ENCODE measurements at places on chromosomes 11 and 22.

DNA sequence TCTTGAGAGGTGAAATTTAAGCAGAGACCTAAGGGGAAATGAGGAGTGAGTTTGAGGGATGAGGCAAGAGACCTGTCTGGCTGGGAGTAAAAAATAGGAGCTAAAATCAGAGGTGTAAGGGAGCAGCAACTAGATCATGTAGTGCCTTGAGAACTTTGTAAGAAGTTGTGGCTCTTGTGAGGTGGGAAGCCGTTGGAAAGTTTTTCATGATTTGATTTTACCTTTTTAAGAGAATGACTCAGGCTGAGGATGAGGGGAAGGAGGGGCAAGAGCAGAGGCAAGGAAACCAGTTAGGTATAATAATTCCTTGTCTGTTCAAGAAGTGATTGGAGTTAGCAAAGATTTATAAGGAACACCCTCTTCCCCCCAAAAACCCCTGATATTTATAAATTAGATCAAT lies 25.8 kb downstream of the QSER1 start:
- H3K4me1 ChIP-seq: peaks cover 17% of the 10 kb centered on the region
- H3K36me3 ChIP-seq: no peaks in the 10 kb centered on the region
- no peaks in the 10 kb centered on the region for H3K27me3 ChIP-seq
- DNase-seq: no peak
- H3K27ac ChIP-seq: peak overlapping the region; percentile 3
- H3K4me3 ChIP-seq: no peak overlapping the region

DNA sequence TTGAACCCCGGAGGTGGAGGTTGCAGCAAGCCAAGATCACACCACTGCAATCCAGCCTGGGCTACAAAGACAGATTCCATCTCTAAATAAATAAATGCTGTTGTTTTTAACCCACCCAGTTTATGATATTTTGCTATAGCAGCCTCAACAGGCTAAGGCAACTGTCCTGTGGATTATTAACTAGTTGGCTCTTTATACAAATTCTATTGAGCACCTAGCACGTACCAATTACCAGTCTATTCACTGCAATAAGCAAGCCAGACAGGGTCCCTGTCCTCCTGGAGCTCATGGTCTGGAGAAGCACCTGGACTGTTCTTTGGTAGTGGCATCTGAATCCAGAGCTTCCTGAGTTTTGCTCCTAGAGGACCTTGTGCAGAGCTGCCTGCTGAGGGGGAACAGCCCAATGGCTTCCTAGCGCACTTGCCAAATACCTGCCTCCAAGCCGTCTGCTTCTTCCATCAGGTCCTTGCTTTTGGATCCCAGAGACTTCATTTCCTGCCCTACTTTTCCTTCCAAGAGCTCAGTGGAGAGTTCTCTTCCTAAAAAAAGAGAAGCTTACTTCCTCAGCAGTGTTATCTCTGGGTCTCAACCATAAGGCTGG lies 49.9 kb upstream of the MICAL2 start:
- no peak overlapping the region for H3K27ac ChIP-seq
- peaks cover 7% of the 10 kb centered on the region for H3K27me3 ChIP-seq
- H3K4me1 ChIP-seq: no peaks in the 10 kb centered on the region
- H3K36me3 ChIP-seq: no peaks in the 10 kb centered on the region

DNA sequence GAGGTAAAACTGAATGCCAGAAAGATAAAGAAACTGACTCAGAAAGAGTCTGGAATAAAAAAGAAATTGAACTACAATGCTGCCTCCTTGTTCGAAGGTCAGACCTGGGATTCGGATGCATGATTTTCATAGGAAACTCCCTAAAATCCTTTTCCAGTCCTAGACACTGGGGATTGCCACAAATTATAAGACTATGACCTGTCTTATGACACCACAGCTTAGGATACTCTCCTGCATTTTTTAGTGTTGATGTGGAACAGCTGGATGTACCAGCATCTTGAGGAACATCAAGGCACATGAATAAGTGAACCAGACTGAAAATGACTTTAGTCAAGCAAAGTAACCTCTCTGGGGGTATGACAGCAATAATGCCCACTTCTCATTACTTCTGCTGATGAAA lies 9.0 kb downstream of the KIRREL3 start:
- no peak for DNase-seq
- H3K27ac ChIP-seq: no peak overlapping the region
- no peaks in the 10 kb centered on the region for H3K36me3 ChIP-seq
- peaks cover 4% of the 10 kb centered on the region for H3K4me1 ChIP-seq
- no peak overlapping the region for H3K4me3 ChIP-seq

DNA sequence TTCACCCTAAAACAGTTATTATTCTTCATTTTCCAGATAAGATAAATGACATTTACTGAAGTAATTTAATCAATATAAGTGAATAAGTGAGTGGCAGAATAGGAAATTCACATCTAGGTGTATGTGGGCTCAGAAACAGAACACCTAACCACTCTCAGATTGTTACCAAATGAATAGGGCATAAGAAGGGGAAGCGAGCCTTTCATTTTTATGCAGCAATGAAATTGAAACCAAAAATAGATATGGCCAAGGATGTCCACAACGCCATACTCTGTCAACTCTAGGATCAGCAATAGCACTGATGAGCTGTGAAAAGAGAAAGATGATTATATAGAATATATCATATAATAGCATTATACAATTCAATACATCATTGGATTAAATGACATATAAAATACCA lies 398.1 kb upstream of the API5 start:
- DNase-seq: no peak
- H3K27ac ChIP-seq: no peak overlapping the region
- no peaks in the 10 kb centered on the region for H3K27me3 ChIP-seq

GRCh38 chr22:49712195-49712791 lies 115.4 kb downstream of the BRD1 start:
- no peak for DNase-seq
- no peak overlapping the region for H3K27ac ChIP-seq
- no peaks in the 10 kb centered on the region for H3K36me3 ChIP-seq
- H3K4me3 ChIP-seq: no peak overlapping the region

- H3K36me3 ChIP-seq: no peaks in the 10 kb centered on the region
- H3K4me1 ChIP-seq: no peaks in the 10 kb centered on the region
- H3K27me3 ChIP-seq: no peaks in the 10 kb centered on the region
- DNase-seq: no peak
- H3K27ac ChIP-seq: no peak overlapping the region
These were observed 108.4 kb downstream of the BLID start for GRCh38 chr11:122007601-122008071.

DNA sequence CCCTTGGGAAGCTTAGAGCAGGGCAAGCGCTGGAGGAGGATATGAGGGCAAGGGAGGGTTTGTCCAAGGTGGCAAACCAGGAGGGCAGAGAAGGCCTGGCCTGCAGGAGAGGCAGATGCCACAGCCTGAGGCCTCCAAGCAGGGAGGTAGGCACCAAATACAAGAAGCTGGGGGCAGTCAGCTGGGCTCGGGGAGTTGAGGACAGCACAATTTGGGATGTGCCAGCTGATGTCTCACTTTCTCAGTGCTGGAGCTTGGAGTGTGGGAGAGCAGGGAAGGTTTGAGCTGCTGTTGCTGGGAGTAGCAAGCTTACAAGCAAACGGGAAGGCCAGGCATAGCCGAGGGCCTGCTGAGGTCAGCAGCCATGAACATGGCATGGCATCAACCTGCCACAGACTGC lies 4.0 kb downstream of the ZDHHC24 start:
- peak overlapping the region; percentile 65 for H3K4me3 ChIP-seq
- H3K4me1 ChIP-seq: peaks cover 44% of the 10 kb centered on the region
- H3K27me3 ChIP-seq: no peaks in the 10 kb centered on the region
- no peak for DNase-seq

DNA sequence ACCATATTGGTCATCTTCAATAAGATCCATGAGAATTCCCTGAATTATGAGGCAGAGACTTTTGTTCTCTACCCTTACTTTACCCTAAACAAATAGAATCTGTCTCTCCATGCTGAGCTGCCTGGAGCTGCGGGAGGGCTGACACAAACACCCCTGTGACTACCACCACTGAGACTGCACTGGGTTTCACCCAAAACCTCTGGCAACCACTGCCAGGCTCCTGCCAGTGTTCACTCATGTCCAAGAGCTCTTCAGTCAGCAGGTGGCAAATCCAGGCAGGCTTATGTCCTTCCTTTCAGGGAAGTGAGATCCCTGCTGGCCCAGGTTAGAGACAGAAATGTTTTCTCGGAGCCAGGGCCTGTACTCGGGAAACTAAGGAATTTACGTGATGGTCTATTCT lies 1105.3 kb downstream of the LRRC4C start:
- no peak for DNase-seq
- H3K4me3 ChIP-seq: no peak overlapping the region
- no peaks in the 10 kb centered on the region for H3K4me1 ChIP-seq

GRCh38 chr11:6925636-6926207 lies 504 bp upstream of the ZNF215 start:
- peaks cover 40% of the 10 kb centered on the region for H3K27me3 ChIP-seq
- no peaks in the 10 kb centered on the region for H3K36me3 ChIP-seq
- H3K27ac ChIP-seq: no peak overlapping the region
- DNase-seq: no peak

GRCh38 chr11:96315476-96315875 lies 27.5 kb downstream of the MAML2 start:
- DNase-seq: no peak
- no peaks in the 10 kb centered on the region for H3K27me3 ChIP-seq
- peaks cover 53% of the 10 kb centered on the region for H3K4me1 ChIP-seq

DNA sequence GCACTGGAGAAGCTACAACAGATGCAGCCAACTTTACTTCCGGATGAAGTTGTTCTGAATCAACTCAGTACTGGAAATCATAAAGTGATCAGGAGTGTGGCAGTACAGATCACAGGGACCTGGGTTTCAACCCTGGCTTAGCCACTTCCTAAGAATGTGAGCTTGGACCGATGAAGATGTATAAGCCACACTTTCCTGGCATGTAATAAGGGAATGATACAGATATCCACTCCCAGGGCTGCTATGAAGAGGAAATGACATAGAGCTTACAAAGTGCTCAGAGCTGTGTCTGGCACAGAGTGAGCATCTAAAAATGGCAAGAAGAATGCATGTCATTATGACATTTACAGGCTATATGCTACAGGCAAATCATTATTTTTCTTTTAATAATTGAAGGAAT lies 378.7 kb downstream of the NTM start:
- no peaks in the 10 kb centered on the region for H3K27me3 ChIP-seq
- H3K27ac ChIP-seq: no peak overlapping the region
- H3K4me3 ChIP-seq: no peak overlapping the region
- no peaks in the 10 kb centered on the region for H3K36me3 ChIP-seq
- no peak for DNase-seq

DNA sequence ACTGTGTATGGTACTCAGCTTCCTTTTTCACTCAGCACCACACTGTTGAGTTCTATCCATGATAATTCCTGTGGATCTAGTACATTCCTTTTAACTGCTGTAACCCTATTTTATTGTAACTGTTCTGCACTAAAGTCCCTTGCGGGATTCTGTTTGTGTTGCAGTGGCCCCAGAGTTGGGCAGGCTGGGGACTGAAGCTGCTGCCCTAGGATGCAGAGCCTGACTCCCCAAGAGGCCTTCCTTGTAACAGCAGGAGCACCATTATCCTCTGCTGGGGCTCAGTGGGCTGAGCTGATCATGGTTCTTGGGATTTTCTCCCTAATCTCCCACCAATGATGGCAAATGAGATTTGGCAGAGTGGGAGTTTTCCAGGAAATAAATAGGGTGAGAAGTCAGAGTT lies 77.7 kb downstream of the CABIN1 start:
- DNase-seq: no peak
- H3K4me3 ChIP-seq: no peak overlapping the region
